Stimulated activated CD4-positive, alpha-beta T cell treated with anti-CD3 and anti-CD28 coated beads, Interleukin-12 subunit alpha, Interleukin-12 subunit beta, amount 100 ng/mL, for 48 hours (primary cell): ENCODE measurements at places on chromosomes 16 and 17.

DNA sequence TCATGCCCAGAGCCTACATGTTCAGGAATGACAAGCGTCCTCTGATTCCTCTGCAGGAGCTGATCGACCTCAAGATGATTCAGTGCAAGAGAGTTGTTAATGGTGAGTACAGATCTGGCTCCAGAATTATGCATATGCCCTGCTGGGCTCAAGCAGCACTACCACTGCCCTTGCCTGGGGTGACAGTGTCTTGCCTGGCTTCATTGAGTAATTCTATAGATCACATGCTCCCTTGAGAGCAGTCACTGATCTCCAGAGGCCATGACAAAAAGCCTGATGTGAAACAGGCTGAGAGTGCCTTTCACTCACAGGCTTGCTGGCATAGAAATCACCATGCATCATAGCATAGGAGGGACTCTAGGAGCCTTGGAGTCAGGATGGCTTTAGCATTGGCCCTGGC, 26.4 kb downstream of the DUS2 start:
- DNase-seq, result no peak

- no peak for DNase-seq
Measured at GRCh38 chr17:7927596-7927995, 2.1 kb downstream of the KCNAB3 start.

- no peak for DNase-seq
Measured at GRCh38 chr16:53882310-53882709, 178.4 kb downstream of the FTO start.

- DNase-seq, result no peak
Measured at GRCh38 chr16:89704281-89704680, 2.8 kb upstream of the SPATA2L start.

GRCh38 chr16:23317266-23317661, 15.2 kb downstream of the SCNN1B start:
- DNase-seq, result no peak

- DNase-seq, result no peak
Measured at GRCh38 chr17:68704871-68705713, 103.9 kb upstream of the FAM20A start.

DNA sequence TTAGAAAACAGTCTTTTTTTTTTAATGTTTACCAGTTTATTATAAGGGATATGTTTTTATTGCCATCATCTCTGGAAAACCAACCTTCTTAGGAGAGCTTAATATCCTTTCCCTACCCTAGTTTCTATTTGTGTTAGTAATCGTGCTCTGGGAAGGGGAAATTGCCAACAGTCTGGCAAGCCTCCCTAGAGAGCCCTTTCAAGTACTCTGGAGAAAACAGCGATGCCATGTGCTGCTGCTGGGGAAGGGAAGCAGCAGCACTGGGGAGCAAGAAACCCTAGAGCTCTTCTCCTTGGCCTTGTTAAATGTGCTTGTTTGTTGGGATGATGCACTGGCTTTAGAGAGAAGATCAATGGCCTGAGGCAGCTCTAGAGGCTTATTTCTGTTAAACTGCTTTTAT, 10.3 kb downstream of the RETREG3 start:
- DNase-seq, result no peak

GRCh38 chr16:22622703-22623102, 112.0 kb downstream of the NPIPB5 start:
- DNase-seq, result no peak

- DNase-seq, result no peak
Measured at GRCh38 chr17:1171953-1172352, 7.8 kb downstream of the ABR start.

DNA sequence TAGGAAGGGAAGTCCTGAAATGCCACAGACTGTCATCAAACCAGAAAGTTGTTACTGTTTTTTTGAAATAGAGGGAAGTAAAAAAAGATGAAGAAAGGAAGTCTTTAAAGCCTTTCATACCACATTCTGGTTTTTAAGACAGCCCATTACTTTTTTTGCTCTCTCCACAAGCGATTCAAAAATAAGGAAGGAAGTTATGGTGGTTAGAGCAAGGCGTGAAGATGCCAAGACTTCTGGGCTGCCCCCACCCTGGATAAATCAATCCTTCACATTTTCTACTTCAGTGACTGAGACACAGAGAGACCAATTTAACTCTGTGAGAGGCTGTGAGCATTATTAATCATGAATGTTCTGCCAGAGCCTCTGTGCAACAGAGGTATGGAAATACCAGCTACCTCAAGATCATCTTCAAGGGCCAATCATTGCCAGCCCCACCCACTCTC, 82.3 kb upstream of the BCAR1 start:
- no peak for DNase-seq

GRCh38 chr16:86630471-86630870, 52.1 kb downstream of the FOXL1 start:
- DNase-seq, result no peak

- no peak for DNase-seq
Measured at GRCh38 chr16:69930117-69930776, 20.9 kb upstream of the CLEC18A start.

- DNase-seq, result no peak
Measured at GRCh38 chr17:1882836-1883235, 53.0 kb downstream of the RPA1 start.

- DNase-seq, result no peak
Measured at GRCh38 chr17:47781397-47781796, 40.2 kb downstream of the OSBPL7 start.

- DNase-seq, result no peak
Measured at GRCh38 chr17:55159251-55159650, 105.5 kb upstream of the HLF start.

DNA sequence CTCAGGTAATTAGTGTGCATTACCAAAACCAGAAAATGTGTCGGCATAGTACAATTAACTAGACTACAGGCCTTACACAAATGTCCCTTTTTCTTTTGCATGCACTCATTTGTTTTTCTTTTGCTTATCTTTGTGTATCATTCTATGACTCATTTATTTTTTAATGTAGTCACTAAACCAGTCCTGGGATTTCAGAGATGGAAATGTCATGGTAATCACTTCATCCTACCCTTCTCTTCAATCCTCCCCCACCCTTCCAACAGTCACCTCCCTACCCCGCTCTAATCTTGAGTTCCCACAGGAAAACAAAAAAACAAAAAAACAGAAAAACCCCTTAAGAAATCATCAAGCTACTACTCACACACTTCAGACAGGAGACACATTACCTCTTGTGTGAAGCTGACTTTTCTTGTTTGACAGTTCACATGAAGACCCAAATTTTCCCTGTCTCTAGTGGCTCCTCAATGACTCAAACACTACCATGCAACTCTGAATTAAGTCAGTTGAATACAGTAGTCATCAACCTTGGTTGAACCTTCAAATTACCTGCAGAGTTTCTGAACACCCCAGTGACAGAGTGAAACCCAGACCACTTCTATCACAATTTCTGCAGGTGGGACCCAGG, 242.4 kb upstream of the SALL1 start:
- no peak for DNase-seq

- no peak for DNase-seq
Measured at GRCh38 chr16:66247516-66248481, 118.7 kb upstream of the CDH5 start.

GRCh38 chr16:87306516-87306915, 10.7 kb downstream of the C16orf95 start:
- no peak for DNase-seq
